Activated CD4-positive, alpha-beta T cell treated with anti-CD3 and anti-CD28 coated beads, Interleukin-2, amount 10 ng/mL, durations not matched to agents 7 days and 5 days (primary cell): ENCODE measurements at places on chromosomes 6 and 20. TPM values are rescaled to one million over a fixed set of nuclear protein-coding genes. Genes with fewer than 3 reads are reported as not detected.
A peak's percentile ranks its signal among the peaks of the same experiment; 100 is the strongest.

GRCh38 chr6:40358473-40359460, 228.4 kb downstream of the LRFN2 start:
- no peak for DNase-seq

DNA sequence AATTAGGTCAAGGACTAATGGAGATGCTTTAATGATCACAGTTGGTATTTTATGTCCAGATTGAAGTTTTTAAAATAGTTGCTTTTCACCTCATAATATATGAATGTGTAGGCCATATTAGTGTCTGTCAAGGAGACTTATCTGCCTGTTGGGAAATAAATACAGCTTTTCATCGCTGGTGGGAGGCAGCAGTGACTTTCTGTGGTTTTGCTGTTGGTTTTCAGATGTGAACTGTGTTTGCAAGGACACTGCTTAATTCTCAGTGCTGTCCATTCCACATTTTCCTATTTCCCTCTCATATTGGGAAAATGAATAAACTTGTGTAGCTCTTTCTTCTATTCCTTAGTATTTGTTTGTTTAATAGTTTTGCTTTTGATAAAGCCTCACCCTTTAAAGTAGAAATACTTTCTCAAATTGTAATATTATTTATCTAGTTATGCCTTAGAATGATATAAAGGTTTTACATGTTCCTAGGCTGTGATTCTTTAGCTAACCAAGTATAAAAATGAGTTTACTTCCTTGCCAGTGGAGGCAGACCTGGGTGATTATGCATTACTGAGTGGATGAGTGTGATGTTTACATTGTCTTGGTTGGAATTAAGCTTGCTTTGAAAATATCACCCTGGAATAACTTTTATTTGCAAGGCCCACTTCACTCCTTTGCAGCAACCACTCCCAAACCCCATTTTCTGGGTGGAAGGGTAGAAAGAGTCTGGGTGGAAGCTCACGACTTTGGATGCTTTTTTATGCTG, 3.3 kb downstream of the PLCB4 start:
- DNase-seq: no peak

- DNase-seq: no peak
Measured at GRCh38 chr6:120279466-120280167, 930.1 kb upstream of the MAN1A1 start.

DNA sequence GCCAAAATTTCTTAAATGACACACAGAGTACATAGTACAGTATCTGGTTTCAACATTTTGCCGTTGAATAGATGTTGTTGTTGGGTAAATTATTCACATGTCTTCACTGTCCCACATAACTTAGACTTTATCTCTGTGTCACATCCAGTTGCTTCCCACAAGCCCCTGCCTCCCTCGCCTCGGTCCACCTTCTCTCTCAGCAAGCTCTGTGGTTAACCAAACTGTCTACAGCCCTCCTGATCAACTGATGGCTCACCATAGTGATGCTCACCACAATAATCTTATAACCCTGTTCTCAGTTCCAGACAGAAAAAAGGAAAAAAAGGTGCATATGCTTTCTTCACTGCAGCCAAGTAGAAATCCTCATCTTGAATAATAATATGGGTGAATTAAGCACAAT, 23.0 kb downstream of the IL17F start:
- DNase-seq: peak; percentile 27

DNA sequence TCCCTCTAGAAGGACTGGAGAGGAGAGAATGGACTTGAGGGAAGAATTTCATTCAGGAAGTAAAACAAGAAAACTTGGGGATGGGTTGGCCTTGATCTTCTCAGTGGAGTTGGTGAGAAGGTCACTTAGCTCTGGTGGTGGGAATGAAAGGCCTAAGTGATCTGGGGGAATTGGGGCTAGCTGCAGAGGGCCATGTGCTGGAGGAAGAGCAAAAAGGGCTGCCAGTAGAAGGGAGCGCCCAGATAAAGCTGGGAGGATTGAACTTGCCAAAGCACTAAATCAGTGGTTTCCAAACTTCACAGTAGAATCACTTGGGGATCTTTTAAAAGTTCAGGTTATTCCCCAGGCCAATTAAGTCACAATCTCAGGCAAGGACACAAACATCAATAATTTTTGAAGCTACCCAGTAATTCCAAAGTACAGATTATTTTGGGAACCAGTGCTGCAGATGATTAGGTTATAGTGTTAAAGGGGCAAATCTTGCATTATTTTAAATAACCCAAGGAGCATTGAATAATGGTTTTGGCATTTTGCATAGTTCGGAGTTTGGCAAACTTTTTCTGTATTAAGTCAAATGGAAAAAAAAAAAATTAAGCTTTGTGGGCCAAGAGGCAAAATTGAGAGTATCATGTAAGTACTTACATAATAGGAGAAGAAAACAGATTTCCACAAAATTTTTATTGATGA, 36.5 kb upstream of the RFPL4B start:
- DNase-seq: no peak

HLA-DMA gene
- total RNA-seq: 26.8 TPM

PAK5 gene
- total RNA-seq: not detected
